ENCODE measurements at places on chromosomes 12 and 14.

GRCh38 chr12:88052686-88053085, 23.5 kb upstream of the C12orf50 start:
- peak; percentile 22 for DNase-seq

GRCh38 chr12:75390899-75391538, at the start of gene GLIPR1L2:
GLIPR1L2 (plus strand) TSS chr12:75391089; CDS start chr12:75391117, 28 bp downstream.
- DNase-seq = peak; percentile 94

DNA sequence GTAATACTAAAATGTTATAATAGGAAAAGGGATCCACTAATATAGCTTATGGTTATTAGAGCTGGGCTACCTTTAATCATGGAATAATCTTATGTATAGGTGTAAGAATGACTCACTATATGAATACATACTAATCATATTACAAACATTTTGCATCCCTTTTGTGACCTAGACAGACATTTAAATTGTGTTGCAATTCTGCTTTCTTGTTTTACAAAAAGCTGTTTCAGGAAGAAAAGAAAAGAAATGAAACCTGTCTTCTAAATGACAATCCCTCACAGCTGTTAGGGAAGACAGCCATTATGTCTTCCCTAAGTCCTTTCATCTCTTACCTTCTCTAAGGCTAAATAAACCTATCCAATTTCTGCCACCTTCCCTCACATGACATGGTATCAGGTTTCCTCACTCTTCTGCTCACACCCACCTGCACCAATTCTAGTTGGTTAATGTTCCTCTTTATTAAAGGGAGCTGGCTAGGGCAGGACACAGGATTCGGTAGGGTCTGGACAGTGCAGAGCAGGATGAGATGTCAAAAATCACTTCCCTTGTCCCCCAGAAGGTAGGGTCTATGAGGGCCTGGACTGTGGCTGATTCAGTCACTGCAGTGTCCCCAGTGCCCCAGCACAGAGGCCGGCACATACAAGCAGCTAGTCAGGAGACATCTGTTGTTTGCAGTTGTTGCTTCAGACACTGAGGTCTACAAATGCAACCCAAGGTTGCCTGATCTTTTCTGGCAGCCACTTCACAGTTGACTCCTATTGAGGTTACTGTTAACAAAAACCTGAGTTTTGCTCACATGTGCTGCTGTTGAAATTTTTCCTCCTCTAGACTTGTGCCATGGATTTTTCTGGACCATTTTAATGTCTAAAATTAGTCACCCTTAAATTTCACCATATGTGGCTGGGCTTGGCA, 3.7 kb downstream of the DHRS7 start:
- no peak for DNase-seq

DNA sequence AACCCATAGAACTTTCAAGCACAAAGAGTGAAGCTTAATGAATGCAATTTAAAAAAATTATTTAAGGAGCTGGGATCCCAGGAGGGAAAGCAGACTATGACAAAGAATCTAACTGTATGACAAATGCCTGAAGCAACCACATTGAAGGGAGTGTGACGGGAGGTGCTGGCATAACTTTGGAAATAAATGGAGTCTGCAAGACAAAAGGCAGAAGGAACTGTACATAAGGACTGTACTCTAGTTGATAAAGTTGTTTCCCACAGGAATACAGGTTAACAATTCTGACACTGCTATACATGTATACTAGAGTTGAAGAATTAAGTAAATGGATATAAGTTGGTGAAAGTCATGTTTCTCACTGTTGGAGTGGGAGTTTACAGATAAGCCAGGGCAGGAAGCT, 41.2 kb upstream of the WSCD2 start:
- DNase-seq = no peak

GRCh38 chr14:77139540-77140358, 1.8 kb downstream of the ZDHHC22 start:
- DNase-seq = peak; percentile 83
